ENCODE measurements at places on chromosomes 12 and 14.
A peak's percentile ranks its signal among the peaks of the same experiment; 100 is the strongest.

DNA sequence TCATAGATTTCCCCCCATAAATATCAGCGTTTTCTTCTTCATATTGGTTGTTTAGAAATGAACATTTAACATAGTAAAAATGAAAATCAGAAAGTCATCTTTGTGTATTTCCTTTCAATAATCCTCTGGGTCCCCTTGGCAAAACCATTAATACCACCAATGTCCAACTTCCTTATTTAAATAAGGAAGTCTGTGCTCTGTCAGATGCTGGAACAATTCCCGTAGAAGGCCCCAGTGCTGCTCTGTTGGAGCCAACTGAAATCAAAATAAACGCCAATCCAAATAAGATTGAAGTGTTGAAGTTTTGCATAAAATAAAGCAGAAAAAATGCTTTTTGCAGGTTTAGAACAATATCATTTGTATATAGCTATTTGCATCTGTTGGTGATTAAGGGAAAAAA, 93.1 kb downstream of the PPM1H start:
- no peak for DNase-seq

DNA sequence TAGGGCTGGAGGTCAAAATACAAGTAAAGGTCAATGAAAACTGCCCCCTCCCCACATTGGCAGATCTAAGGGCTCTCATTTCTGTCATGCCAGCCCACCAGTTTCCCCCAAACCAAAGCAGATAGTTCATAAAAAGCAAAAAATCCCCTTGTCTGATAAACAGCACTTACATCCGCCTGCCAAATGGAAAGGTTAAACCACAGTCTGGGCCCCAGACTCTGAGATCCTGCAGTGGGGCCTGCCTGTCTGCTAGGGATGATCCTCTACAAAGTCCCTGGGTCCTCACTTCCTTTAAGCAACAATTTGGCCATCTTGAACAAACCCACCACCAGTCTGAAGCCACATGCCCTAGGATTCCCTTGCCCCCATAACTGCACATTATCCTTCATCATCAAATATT, 9.7 kb upstream of the RPS26 start:
- DNase-seq: no peak

DNA sequence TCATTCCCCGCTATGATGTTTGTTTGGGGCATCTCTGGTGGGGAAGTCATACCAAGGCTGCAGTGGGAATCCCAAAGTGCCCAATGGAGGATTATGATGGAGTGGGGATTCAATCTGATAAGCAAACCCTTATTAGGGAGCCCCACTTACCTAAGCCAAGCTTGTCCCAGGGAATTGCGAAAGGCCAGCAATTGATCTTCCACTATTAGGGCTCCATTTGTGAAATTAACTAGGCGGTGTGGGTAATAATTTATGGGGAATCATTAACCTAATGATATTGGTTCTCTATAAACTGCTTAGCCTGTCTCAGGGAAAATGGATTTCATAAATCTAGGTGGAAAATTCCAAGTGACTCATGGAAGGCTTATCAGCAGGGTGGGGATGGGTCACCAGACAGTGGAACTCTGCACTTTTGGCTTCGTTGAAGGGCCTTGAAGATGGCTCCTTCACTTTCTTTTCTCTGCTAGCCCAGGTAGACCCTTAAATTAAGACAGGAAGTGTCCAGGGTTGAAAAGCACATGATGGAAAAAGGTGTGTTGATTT, 113.0 kb upstream of the WSCD2 start:
- no peak for DNase-seq

GRCh38 chr14:31294746-31295405, 87.3 kb upstream of the HECTD1 start:
- no peak for DNase-seq

GRCh38 chr14:60643463-60644314, 5.6 kb downstream of the SIX1 start:
- DNase-seq: no peak

DNA sequence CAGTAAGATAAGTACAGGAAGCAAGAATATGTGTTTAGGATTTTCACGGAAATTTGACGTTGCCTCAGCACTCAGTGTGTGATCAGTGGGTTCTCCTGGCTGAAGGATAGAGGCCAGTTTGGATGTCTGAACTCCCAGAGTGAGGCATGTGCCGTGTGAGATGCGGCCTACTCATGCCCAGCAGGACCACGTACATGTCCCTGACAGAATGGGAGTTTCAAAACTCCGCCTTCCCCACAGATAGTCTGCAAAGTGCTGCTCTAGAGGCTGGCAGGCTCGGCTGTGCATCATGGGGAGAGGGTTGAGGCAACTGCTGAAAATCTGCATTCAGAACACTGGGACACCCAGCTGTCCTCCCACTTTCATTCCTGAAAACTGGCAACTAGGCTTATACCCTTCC, 58.3 kb downstream of the NINJ2 start:
- DNase-seq: no peak

GRCh38 chr12:34390846-34391700, 368.8 kb downstream of the ALG10 start:
- no peak for DNase-seq

DNA sequence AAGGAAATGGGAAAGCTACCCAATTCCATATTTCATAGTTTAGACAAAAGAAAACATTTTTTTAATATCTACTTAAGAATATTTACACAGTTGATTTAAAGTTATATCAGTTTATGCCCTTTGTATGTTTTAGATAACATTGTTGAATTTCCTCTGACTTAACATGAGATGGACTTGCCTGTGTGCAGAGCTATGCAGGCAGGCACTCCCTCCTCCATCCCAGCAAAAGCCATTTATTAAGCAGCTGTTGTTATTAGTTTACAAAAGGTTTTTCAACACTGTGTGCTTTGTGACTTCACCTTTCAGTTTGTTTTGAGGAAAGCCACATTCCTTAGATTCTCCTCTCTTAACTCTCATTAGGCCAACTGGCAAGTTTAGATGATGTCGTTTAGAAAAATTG, 337.5 kb upstream of the PDE3A start:
- DNase-seq: no peak

- DNase-seq: no peak
These were observed 47.1 kb downstream of the PLXNC1 start for GRCh38 chr12:94195483-94195882.

DNA sequence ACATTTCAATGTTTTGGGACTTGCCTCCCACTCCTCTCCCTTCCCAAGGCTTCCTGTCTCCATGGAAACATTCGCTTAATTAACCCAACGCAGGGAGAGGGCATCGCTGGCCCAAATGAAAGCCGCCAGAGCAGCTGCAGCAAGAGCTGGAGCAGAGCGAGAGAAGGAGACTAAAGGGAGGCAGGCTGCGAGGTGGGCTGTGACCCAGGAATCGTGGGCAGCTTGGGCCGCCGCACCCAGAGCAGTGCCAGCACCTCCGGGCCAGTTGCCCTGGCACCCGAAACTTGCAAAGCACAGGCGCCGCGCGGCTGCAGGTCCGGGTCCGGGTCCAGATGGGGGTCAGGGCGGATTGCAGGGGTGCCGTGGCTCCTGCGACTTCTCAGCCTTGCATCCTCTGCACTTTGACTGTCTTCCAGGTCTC, 43.5 kb upstream of the PTPRQ start:
- no peak for DNase-seq

DNA sequence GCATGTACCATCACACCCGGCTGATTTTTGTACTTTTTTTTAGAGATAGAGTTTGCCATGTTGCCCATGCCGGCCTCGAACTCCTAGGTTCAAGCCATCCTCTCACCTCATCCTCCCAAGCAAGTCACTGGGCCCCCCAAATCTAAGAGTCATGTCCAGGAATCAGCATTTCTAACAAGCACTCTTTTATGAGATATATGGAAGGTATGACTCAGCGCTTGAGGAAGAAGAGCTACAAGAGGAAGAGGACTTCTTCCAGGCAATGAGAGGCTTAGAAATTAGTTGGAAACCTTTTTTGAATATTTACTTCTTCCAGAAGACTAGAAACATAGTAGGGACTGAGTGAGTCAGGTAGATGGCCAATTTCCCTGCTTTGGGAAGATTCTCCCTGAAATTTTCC, 114.5 kb downstream of the HMGA2 start:
- DNase-seq: no peak

- peak; percentile 65 for DNase-seq
These were observed 678.7 kb upstream of the TMEM132C start for GRCh38 chr12:127588249-127588648.

- DNase-seq: no peak
These were observed 46.0 kb downstream of the KCNK13 start for GRCh38 chr14:90107789-90108188.

GRCh38 chr14:104321088-104321801, 182.9 kb downstream of the KIF26A start:
- no peak for DNase-seq

DNA sequence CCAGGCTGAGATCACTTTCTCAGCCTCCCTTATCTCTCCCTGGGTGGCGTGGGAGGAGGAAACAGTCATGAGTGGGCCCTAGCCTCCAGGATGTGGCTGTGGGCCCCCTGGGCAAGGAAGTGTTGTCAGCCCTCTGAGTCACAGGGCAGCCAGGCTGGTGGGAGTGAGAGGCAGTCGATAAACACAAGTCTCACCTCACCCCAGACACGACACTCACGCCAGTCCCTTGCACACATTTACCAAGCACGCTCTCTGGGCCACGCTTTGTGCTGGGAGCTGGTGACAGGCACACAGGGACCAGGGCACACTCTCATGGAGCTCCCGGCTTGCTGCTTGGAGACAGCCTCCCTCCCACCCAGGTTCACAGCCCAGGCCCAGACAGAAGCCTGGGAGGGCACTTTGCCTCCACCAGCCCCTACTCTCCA, 1.9 kb upstream of the KRT79 start:
- DNase-seq: peak; percentile 39

GRCh38 chr12:40261937-40262336, 37.1 kb downstream of the LRRK2 start:
- DNase-seq: no peak

- DNase-seq: no peak
These were observed 28.3 kb downstream of the MMAB start for GRCh38 chr12:109544955-109545531.

DNA sequence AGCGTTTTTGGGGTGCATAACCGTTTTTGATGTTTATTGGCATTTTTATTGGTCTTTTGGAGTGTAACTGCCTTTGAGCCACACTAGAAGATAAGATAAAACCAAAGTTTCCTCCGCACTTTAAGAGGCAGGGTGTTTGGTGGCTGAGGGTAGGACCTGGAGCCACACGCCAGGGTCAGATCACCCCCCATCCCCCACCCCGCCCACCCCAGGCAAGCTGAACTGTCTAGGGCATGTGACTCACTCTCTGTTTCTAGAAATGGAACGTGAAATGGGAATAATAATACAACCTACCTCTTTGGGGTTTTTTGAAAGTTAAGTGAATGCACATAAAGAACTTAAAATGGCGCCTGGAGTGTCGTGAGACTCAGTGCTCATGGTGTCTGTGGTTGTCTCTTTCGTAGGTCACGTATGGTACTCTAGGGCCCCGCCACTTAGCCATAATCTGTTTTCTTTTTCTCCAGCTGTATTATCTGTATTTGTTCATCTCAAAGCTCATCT, 56.0 kb downstream of the PPP2R5C start:
- DNase-seq: no peak

DNA sequence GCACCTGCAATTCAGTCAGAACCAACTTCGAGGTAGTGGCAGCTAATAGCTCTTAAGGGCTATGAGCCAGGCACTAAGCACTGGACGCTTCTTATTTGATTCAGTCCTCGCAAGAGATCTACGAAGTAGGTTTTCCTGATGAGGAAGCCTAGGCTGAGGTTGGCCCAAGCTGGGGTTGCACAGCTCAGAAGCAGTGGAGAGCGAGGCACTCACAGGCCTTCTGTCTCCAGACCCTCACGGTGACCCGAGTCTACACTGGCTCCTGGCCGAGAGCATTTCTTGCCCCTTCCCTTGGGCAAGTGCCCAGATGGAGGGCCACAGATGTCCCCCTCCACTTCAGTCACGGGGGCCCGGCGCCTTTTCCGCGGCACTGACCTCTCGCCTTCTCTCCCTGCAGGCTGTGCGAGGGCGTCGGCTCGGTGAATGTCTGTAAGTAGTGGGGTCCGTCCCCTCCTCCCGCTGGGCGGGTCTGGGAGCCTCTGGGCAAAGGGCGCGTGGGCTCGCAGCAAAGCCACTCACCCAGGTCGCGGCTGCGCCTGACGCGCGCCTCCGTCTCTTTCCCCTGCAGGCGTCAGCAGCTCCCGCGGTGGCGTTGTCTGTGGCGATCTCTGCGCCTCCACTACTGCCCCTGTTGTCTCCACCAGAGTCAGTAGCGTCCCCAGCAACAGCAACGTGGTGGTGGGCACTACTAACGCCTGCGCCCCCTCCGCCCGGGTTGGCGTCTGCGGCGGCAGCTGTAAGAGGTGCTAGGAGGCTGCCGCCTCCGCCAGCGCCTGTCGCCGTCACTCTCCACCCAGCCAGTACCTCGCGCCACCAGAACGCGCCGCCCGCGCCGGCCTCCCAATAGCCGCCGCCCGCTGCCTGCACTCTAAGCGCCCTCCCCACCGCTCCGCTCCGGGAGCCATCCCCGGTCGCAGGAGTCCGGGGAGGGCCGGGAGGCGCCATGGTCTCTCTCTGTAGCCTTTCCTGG, 13.1 kb downstream of the KRT83 start:
- DNase-seq: no peak

DNA sequence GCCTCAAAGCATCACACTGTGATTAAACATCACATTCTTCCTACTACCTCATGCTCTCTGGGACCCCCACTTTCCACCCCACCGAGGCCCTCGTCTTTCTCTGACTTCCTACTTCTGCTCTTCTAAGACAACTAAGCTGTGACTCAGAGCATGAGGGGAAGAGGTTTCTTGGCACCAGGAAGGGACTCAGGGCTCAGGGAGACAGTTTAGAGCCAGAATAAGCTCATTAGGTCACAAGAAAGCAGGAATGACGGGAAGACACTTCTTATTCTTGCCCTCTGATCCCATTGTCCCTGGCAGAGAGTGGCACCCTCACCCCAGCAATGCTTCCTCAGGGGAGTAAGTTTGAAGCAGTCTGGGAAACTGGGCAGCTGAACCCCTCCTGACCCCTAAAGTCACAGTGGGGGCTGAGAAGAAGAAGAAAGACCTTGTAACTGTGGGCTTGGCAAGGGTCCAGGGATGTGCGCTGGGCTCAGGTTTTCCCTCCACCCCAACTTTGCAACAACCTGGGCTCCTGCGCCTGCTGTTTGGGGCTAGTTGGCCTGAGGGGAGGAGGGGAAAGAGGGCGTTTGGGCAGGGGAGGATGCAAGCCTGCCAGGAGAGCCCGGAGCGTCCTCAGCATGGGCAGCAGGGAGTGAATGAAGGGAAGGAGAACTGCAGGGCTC, 64.6 kb upstream of the ACTN1 start:
- DNase-seq: peak; percentile 25

DNA sequence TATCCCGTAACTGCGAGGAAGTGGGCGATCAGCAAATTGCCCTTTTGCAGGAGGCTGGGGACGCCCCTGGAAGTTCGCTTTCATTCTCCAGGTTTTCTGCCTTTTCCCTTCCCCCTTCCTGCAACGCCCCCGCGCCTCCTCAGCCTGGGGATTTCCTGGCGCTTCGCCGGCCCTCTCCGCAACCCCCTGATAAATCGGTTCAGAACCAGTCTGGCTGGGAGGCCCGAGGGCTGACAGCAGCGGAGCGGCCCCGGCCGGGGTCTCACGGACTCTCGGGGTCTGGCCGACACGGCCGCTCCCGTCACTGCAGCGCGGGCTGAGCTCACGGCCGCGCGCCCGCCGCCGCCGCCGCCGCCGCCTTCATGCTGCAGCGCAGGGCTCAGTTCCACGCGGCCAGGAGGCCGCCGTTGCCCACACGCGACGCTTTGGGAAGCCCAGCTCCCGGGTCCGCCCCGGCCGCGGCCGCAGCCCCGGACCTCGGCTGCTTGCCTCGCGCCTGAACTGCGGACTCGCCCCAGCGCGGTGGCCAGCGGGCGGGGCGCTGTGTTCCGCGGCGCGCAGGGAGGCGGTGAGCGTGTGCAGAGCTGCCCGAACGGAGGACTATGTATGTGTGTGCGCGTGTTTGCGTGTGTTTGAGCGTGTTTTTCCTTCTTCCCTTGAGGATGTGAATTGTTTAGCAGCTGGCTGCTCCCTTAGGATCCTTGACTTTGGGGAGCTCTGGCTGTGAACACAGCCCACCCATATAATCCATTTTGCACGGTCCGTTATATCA, at the start of gene LRFN5:
Gene LRFN5, plus strand, starts transcription at position 345 of the 772 bp plus-strand sequence.
- DNase-seq: no peak
